NCI-H1092 (cell line): ENCODE measurements at places on chromosomes 11 and 22.

DNA sequence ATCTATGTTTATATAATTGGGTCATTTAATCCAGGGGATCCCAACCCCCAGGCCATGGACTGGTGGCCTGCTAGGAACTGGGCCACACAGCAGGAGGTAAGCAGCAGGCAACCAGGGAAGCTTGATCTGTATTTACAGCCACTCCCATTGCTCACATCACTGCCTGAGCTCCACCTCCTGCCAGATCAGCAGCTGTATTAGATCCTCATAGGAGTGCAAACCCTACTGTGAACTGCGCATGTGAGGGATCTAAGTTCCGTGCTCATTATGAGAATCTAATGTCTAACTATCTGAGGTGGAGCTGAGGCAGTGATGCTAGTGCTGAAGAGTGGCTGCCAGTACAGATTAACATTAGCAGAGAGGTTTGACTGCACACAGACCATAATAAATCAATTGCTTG is 32.8 kb downstream of the MS4A2 start:
- DNase-seq: no peak

DNA sequence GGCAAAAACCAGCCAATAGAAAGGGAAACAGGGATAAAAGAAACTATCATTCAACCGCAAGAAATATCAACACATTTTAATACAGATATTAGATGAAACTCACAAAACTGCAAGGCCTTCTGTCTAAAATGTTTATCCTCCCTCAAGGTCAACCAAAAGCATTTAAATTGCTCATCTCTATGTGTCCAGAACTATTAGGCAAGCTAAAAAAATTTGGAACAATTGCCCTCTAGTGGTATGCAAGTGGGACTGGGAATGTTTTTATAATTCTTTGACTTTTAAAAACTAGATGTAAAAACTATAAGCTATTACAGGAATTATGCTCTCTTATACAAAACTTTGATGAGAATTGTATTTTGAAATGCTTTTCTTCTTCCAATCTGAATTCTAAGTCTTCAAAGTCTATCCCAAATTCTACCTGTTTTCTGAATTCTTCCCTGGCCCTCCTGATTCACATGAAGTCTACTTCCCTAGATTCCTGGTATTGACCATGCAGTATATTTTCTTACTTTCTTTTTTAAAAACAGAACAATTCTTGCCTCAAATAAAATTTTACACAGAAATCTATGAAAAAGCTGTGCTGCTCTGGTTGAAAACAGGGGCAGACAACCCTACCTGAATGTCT is 4.9 kb downstream of the CWC15 start:
- DNase-seq: no peak

GRCh38 chr11:65417702-65418430 is 4.7 kb upstream of the NEAT1 start:
- DNase-seq: no peak

DNA sequence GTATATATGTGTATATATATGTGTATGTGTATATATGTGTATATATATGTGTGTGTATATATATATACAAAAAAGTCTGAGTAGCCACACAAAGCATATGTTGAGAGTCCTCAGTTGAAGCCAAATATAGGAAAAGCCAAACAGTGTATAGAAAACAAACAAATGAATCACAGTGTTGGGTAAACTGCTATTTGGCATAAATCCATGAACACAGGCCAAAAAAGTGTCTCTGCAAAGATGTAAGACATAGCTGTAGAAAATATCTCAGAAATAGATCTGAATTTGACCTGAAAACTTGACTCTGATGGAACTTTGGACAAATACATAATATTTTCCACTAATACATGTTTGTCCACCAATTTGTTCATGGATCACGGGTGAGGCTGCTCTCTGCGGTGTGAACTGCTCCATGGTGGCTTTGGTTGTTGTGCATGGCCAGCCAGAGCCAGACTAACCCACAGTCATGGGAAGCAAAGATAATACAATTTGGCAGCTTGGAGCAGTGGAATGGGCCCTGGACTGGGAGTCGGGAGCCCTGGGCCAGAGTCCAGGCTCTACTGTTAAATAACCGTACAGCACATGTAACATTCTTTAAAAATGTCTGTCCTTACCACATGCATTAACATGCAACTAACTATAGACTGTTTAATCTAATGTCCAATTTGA is 76.9 kb upstream of the EED start:
- no peak for DNase-seq

DNA sequence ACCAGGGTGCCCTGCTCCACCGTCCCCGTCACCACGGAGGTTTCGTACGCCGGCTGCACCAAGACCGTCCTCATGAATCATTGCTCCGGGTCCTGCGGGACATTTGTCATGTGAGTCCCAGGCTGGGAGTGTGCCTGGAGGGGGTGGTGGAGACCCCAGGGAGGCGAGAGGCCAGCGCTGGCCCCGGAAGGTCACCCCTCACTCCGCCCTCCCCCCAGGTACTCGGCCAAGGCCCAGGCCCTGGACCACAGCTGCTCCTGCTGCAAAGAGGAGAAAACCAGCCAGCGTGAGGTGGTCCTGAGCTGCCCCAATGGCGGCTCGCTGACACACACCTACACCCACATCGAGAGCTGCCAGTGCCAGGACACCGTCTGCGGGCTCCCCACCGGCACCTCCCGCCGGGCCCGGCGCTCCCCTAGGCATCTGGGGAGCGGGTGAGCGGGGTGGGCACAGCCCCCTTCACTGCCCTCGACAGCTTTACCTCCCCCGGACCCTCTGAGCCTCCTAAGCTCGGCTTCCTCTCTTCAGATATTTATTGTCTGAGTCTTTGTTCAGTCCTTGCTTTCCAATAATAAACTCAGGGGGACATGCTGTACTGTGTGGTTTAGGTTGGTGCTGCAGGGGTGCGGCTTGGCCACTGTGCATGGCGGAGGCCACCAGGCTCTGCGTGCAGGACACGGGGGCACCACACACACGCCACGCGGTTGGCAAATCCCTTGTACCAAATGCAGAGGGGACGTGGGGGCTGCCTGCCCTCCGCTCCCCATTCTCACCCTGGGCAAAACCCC is 35.4 kb downstream of the MUC2 start:
- no peak for DNase-seq

DNA sequence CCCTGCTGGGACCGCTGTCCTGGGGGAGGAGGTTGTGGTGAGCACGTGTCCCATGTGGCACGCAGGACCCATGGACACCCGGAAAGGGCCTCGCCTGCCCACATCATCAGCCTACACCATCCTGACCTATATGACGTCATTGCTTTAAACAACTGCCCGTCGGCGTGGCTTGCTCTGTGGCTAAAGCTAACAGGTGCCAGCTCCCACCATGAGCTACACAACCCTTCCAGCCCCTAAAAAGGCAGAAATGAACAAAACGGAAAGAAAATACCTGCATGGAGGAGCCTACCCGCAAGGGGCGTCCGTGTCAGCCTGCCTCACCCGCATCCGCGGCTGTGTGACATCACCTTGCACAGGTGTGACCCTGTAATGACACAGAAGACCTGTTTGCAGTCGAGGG is 481.8 kb downstream of the BRD1 start:
- no peak for DNase-seq

DNA sequence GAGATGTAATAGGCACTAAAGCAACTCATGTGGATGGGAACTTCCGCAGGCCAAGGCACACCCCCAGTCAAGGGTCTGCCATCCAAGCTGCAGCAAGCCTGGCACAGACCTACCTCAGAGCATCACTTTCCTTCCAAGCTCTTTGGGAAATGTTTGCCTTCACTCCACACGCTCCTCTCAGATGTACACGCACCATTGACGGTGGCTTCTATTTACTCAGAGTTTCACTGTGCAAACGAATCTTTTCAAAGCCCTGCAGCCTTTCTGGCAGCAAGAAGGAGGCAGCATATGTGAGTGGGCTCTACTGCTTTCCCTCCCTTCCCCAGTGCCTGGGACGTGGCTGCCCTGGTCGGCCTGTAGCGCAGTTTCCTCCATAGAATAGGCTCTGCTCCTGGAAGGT is 60.9 kb upstream of the USP47 start:
- peak; percentile 70 for DNase-seq

- DNase-seq: peak; percentile 77
These were observed 154.2 kb upstream of the NAV2 start for GRCh38 chr11:19558189-19558986.

DNA sequence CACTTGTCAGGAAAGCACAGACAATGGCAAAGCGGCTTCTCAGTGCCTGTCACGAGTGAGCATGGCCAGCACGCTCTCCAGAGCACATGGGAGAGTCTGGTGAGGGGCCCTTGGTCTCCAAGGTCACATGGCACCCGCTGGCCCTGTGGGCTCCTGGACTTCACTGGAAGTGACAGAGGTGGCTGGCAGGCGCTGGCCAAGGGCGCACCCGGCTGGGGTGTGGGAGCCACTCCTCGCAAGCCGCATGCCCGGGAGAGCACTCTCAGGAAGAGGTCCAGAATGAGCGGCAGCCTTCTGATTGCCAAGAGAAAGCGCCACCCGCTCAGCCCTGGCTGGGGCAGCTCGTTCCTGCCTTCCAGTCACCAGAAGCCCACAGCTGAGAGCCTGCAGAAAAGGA is 17.1 kb upstream of the MOB2 start:
- DNase-seq: no peak

DNA sequence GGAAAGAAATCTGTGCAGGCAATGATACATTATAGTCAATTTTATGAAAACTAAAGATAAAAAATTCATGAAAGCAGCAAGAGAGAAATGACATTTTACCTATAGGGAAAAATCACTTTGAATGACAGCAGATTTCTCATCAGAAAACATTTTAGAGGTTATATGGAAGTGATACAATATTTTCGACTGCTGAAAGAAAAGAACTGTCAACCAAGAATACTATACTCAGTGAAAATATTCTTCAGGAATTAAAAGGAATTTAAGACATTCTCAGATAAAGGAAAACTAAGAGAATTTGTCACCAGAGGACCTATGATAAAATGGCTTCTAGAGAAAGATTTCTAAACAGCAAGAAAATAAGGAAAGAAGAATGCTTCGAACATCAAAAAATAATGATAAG is 820.8 kb downstream of the DLG2 start:
- no peak for DNase-seq

DNA sequence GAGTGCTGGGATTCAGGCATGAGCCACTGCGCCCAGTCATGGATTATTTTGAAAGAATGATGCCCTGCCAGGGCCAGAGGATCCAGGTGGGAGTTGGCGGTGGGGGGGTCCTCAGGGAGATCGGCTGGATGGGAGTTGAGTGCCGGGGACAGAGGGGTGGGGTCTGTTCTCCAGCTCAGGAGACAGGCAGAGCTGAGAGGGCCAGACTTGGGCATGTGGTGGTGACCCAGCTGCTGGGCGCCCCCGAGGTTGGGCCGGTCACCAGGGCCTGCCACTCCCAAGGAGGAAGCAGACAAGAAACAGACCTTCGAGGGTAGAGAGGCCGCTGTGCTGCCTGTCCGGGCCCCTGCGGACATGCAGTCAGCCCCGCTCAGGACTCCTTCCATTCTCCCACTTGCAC is 11.8 kb upstream of the PRODH start:
- DNase-seq: no peak

DNA sequence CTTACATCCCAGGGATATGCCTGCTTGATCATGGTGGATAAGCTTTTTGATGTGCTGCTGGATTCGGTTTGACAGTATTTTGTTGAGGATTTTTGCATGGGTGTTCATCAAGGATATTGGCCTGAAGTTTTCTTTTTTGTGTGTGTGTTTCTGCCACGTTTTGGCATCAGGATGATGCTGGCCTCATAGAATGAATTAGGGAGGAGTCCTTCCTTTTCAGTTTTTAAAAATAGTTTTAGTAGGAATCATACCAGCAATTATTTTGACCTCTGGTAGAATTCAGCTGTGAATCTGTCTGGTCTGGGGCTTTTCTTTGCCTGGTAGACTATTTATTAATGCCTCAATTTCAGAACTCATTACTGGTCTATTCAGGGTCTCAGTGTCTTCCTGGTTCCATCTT is 362.4 kb downstream of the JRKL start:
- DNase-seq: no peak
